Right lobe of liver (tissue), 6 donors: ENCODE measurements at places on chromosomes 11 and 22.

DNA sequence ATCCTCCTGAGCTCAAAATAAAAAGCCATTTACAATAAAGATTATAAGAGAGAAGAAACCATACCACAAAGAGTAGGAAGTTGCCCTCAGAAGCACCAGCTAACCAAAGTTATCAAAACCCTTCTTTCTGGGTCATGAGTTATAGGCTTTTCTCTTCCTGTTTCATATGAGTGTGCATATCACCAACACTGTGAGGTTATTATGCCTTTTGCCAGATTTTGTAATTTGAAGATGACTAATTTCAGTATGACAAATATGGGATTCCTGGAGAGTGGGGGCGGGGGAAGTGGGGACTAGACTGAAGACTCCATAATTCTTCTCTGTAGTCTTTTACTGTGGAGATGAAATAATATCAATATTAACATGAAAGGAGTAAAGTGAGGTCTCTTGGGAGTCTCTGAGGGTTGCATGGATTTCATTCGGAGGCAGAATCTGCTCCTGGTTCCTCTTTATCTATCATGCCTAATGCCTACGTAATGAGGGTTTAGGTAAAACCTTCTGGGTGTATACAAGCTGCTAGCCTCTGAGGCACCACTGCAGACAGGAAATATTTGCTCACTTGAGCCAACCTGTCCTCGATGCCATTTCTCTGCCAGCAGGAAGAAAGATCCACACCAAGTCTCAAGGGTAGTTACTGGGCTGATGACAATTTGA lies 2.1 kb downstream of the LPXN start:
- H3K27me3 ChIP-seq: no peaks in the 10 kb centered on the region
- H3K4me1 ChIP-seq: peaks cover 2% of the 10 kb centered on the region
- H3K36me3 ChIP-seq: no peaks in the 10 kb centered on the region
- H3K27ac ChIP-seq: peak overlapping the region; percentile 29

GRCh38 chr22:31075961-31076360 lies 5.2 kb upstream of the SMTN start:
- no peak overlapping the region for H3K4me3 ChIP-seq
- no peaks in the 10 kb centered on the region for H3K36me3 ChIP-seq
- peak overlapping the region; percentile 48 for H3K27ac ChIP-seq
- no peaks in the 10 kb centered on the region for H3K27me3 ChIP-seq
- H3K4me1 ChIP-seq: no peaks in the 10 kb centered on the region

- peak overlapping the region; percentile 61 for H3K4me3 ChIP-seq
- no peak for DNase-seq
- H3K36me3 ChIP-seq: no peaks in the 10 kb centered on the region
- H3K27me3 ChIP-seq: no peaks in the 10 kb centered on the region
Observed at GRCh38 chr11:61392981-61393595, 701 bp downstream of the TMEM216 start.

GRCh38 chr11:113059548-113059947 lies 98.3 kb downstream of the NCAM1 start:
- no peaks in the 10 kb centered on the region for H3K4me1 ChIP-seq
- H3K36me3 ChIP-seq: no peaks in the 10 kb centered on the region
- no peak overlapping the region for H3K27ac ChIP-seq
- no peak for DNase-seq
- H3K4me3 ChIP-seq: no peak overlapping the region

- no peaks in the 10 kb centered on the region for H3K4me1 ChIP-seq
- H3K36me3 ChIP-seq: no peaks in the 10 kb centered on the region
- H3K27ac ChIP-seq: no peak overlapping the region
- H3K4me3 ChIP-seq: no peak overlapping the region
- no peaks in the 10 kb centered on the region for H3K27me3 ChIP-seq
Observed at GRCh38 chr11:129711760-129712159, 103.9 kb upstream of the TMEM45B start.

- H3K27me3 ChIP-seq: no peaks in the 10 kb centered on the region
- H3K4me3 ChIP-seq: no peak overlapping the region
- DNase-seq: no peak
- no peaks in the 10 kb centered on the region for H3K4me1 ChIP-seq
Observed at GRCh38 chr11:72240461-72241290, 3.3 kb downstream of the PHOX2A start.

- H3K27ac ChIP-seq: no peak overlapping the region
- no peaks in the 10 kb centered on the region for H3K4me1 ChIP-seq
- H3K4me3 ChIP-seq: no peak overlapping the region
- H3K36me3 ChIP-seq: no peaks in the 10 kb centered on the region
- H3K27me3 ChIP-seq: no peaks in the 10 kb centered on the region
Observed at GRCh38 chr22:44524806-44525205, 26.8 kb upstream of the RTL6 start.

DNA sequence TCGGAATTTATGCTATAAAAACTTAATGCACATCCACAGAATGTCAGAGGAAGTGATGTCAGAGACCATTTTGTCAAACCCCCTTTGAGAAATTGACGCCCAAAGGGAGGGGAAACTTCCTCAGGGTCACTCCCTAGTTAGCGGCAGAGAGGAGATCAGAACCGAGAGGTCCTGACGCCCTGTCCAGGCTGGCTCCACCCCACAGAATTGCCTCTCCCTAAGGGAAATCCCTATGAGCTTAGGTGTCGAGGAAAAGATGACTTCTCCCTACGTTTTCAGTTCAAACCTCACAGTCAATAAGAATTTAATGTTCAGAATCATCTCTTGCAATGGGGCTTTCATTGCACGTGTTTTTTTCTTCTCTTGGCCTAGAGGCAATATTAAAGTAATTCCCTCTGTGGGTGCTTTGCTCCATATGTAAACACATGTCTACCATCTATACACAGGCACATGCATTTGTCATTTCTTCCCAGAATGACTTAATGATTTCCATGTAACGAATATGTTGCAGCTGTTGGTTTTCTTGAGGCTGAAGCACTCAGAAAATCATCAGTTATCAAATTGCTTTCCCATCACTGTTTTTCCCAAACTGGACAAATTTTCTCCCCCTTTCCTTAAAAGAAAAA lies 148.7 kb upstream of the TIMP3 start:
- H3K4me3 ChIP-seq: no peak overlapping the region
- no peaks in the 10 kb centered on the region for H3K27me3 ChIP-seq
- no peaks in the 10 kb centered on the region for H3K4me1 ChIP-seq
- H3K27ac ChIP-seq: no peak overlapping the region
- no peaks in the 10 kb centered on the region for H3K36me3 ChIP-seq
